Gastroesophageal sphincter (tissue), 4 donors: ENCODE measurements at places on chromosomes 3 and 15.

- no peak for ATAC-seq
These were observed 720.1 kb downstream of the GBE1 start for GRCh38 chr3:81041331-81041730.

GRCh38 chr15:73751899-73752805 lies 999 bp downstream of the INSYN1 start:
- peak; percentile 34 for ATAC-seq

DNA sequence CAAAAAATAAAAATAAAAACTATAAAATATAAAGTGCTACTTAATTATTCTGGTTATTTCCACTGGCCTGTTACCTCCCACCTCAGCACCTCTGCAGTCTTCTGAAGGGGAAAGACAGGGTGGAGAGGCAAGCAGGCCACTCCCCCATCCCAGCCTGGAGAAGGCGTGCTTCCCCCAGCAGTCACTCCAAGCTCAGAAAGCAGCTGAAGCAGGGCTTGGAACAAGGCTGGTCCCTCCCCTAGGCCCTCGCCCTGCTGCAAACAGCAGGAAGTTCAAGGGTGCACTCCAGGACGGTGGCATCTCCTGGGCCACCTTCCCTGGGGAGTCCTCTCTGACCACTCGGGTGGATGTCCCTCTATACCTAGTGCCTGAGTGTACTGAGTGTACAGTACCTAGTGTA lies 21.4 kb downstream of the CACNA2D2 start:
- ATAC-seq: no peak

- ATAC-seq: no peak
These were observed 223.3 kb downstream of the FOXP1 start for GRCh38 chr3:71360180-71360579.

DNA sequence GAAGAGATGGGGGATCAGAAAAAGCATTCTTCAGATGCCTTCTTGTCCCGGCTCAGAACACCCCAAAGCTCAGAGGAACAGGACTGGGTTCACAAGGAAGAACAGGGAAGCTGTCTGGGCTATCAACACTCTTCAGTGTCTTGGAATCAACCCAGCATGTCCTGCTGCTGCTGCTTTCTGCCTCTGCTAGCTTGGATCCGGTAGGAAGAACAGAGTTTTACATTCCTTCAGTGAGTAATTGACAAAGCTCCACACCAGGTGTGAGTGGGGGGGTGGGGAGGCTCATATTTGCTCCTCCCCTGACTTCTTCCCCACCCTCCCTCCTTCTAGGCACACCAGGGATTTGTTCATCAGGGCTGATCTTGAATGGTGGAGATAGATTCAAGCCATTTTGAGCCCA lies 13.1 kb upstream of the ETV5 start:
- ATAC-seq: no peak
